SHP77 treated with DMSO at 0.1 percent for 48 hours (cell line): ENCODE measurements at places on chromosomes 7 and 10.

DNA sequence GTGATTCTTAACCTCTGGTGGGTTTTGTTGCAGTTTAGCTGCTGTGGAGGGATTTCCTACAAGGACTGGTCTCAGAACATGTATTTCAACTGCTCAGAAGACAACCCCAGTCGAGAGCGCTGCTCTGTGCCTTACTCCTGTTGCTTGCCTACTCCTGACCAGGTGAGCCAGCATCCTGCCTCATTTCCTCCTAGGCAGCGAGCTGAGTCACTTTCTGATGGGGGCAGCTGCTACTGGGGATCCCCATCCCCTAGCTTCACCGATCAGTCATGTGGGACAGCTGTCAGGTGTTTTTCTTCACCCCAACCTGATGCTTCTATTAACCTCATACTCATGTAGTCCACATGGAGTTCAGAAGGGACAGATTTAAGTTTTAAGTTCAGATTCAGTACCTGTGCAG lies 21.7 kb upstream of the SMO start:
- no peak for DNase-seq

DNA sequence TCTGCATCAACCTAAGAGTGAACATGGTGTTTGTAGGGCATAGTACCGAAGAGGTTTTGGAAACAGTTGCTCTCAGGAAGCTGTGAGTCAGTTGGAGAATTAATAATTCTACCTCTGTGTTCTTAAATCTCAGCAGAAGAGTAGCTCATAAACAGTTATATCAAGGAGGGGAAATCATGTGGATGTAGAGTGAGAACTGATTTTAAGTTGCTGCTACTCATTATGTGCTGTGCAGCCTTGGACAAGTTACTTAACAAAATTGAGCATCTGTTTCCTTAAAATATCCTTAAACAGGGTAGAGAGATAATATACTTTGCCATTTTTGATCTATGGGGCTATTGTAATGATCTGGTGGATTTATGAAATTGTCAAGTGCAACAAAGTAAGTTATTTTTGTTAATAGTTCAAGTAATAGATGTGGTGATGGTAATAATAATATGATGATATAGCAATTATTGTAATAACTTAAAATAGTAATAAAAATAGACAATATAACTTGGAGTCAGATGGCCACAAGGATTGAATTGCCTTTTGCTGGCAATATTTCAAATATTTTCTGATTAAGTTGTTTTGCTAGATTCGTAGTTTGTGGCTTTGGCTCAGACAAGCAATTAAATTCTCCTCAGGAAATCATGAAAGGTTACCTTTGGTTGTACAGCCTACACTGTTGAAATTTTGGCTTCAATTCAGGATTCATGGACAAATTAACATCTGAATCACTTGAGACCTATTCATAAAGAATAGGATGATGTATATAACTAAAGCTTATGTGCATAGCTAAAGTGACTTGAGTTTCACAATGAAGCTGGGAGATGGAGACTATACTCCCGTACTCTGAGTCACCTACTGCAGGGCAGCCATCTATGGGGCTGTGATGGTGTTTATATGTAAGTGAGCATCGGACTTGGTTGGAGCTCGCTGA lies 228.5 kb downstream of the CDK14 start:
- no peak for DNase-seq

- no peak for DNase-seq
Observed at GRCh38 chr7:126979722-126980121, 273.0 kb downstream of the GRM8 start.

DNA sequence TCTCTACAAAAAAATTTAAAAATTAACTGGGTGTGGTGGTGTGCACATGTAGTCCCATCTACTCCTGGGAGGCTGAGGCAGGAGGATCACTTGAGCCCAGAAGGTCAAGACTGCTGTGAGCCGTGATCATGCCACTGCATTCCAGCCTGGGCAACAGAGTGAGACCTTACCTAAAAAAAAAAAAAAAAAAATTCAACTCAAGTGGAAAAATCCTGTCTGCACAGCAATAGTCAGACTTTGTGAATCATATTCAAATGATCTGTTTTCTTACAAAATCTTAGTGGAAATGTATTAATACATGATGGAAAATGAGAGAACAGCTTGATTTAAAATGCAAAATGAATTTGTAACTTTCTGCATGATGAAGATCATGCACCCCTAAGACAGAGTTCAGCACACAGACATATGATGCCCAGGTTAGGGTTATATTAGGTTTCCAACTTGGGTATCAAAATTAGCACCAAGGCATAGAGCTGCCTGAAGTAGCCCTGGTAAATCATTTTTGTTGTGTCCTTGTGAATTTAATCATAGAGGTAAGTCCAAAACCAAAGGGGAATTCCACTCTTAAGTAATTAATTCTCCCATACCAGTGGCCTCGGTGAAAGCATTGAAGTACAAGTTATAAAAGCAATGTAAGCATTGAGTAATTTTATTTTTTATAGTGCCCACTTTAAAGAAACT lies 93.8 kb downstream of the ADD3 start:
- no peak for DNase-seq

DNA sequence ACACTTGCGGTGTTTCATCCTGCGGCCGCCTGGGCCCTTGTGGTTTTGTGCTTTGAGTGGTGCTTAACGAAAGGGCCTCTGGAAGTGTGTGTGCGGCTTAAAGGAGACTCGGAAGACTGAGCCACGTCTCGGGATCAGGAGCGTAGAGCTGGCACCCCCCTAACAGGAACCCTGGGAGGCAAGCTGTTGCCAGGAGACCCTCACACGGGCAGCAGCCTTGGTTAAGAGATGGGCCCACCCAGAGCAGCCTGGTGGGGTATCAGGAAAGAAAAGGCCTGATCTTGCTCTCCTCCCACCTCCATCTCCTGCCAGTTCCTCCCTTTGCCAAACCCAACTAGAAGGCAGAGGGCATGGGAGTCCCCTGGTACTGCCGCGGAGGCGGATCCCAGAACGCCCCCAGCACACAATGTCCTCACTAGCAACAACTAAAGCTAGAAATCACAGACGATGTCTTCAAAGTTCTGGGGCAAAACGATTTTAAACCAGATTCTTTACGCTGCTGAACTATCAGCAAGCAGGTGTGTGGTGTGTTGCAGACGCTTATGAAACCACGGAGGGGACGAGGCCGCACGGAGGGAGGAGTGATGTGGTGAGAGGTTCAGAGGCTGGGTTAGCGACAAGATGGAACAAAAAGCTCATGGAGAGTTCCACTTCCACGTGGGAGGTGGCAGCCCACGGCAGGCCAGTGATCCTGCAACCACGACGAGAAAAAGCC lies 67.0 kb upstream of the INPP5A start:
- no peak for DNase-seq
